Hippocampal formation (tissue), 2 donors: ENCODE measurements at places on chromosomes 13 and 19.

GRCh38 chr13:41765813-41766212, 195.1 kb downstream of the VWA8 start:
- DNase-seq: no peak

DNA sequence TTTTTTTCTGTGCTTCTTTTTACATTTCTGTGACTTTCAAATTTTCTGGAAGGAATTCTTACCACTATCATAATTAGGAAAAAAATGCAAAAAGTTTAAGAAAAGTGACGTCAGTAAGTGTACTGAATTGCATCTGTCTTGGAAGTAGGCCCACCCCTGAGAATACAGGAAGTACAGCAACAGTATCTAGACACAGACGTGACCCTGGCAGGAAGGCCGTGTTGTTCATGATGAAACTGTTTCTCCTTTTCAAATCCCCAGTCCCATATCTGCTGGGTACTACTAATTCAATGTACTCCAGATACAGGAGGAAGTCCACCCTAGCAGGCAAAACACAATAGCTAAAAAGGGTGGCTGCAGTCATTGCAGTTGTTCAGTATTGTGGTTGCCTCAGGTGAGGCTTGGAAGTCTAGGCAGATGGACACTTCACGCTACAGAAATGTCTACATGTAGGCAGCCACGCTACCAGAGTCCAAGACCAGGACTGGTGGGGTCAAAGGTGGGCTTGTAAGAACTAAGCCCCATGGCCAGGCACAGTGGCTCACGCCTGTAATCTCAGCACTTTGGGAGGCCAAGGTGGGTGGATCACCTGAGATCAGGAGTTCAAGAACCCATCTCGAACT, 49.6 kb upstream of the MED4 start:
- no peak for DNase-seq

DNA sequence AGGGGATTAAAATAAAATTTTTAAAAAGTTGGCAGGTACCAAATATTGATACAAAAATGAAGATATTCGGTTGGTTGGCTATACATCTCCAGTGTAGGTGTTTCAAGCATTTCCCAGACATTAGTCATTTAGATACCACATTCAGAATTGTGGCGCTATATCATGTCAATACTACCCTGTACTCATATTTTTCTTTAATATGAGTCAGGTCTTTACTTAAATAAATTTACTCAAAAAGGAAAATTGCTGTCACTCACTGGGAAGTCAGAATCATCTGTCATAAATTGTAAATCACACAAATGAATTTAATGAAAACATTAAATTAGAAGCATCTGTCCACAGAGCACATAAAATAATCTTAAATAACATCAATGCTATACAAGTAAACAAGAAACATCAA, 134.2 kb downstream of the TSHZ3 start:
- no peak for DNase-seq

- no peak for DNase-seq
These were observed 25.1 kb downstream of the PPP1R37 start for GRCh38 chr19:45118106-45118505.

DNA sequence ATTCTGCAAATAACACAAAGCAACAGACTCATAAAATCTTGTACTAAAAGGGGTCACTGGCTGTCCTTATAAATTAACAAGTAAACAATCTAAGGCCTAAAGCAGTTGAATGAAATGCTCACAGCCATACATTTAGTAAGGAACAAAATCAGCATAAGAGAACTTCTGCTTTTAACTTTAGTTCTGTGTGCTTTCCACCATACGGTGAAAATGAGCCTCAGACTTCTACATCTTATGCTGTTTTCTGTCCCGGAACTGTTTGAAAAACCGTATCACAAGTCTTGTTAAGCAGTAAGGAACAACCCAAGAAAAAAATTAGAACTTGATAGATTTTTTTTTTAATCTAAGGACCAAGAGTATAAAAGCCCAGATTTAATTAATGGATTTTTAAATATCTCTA, 549.1 kb upstream of the MIR17HG start:
- DNase-seq: no peak

DNA sequence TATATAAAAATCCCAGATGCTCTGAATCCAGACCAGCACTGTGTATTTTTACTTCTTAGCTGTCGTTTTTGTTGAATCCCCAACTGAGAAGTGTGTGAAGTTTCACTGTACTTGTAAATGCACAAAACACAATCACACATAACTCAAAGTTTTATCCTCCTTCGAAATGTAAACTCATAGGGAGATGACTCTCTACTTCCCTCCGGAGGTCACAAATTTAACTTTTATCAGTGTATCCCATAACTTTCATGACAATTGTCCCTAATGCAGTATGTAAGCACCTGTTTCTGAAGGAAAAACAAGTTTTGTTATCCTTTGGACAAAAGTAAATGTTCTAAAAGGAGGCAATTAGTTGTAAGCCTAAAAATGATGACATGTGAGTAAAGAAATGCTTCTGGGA, 665.0 kb upstream of the SLITRK6 start:
- DNase-seq: no peak

DNA sequence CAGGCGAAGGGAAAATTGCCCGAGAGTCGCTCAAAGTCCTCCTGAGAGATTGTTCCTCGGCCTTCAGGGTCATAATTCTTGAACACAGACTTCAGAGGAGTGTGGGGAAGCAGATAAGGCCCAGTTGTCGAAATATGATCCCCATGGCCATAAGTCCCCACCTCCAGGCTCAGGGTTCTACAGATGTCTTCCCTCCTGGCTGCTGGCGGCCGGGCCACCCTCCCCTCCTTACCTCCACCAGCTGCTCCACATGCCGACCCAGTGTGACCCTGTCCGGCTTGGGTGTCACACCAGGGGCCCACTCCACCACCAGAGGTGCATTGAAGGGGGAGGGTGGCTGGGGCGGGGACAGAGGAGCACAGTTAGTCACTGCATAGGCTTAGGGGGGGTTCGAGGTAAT, 10.1 kb downstream of the FAM98C start:
- no peak for DNase-seq

GRCh38 chr19:40663695-40664692, 26.5 kb downstream of the NUMBL start:
- DNase-seq: no peak

GRCh38 chr19:32672841-32673240, 2.1 kb downstream of the ANKRD27 start:
- DNase-seq: no peak

DNA sequence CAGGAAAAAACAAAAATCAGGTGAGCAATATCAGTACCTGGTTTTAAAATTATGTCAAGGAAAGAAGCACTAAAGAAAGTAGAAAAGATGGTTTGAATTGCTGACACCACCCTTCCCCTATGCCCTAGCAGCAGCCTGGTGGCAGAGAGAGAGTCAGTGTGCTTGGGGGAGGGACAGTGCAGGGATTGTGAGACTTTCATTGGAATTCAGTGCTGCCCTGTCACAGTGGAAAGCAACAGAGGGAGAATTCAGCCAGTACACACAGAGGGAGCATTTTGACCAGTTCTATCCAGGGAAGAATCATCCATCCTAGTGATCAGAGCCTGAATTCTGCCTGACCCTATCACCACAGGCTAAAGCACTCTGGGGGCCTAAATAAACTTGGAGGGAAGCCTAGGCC, 222.4 kb upstream of the PCDH17 start:
- peak; percentile 73 for DNase-seq

- DNase-seq: no peak
These were observed 15.9 kb upstream of the RNF17 start for GRCh38 chr13:24748061-24748400.
